Left ventricle myocardium inferior (tissue), 1 donor: ENCODE measurements at places on chromosomes 11 and 22.

DNA sequence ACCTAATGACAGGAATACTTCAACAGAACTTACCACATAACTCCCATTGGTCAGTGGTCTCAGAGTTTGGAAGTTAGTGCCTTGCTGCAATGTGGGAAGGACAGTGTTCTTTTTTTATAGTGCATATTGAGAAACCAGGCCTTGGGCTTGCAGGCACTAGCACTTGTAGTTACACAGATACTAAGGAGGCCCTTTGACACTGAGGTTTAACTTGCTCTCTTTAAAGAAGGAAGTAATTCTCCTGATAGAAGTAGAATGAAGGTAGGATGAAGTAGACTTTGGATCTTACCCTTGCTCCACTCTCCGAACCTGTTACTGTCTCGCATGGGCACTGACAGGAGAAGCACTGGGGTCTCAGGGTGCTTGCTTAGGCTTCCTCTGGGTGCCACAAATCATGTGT, 31.0 kb upstream of the ST14 start:
- H3K27ac ChIP-seq, result no peak overlapping the region
- DNase-seq, result no peak
- no peak overlapping the region for H3K4me3 ChIP-seq
- peaks cover 72% of the 10 kb centered on the region for H3K36me3 ChIP-seq

GRCh38 chr22:37169947-37170688, 17.9 kb downstream of the C1QTNF6 start:
- no peak overlapping the region for H3K4me3 ChIP-seq
- no peaks in the 10 kb centered on the region for H3K36me3 ChIP-seq
- H3K27me3 ChIP-seq, result peaks cover 6% of the 10 kb centered on the region
- H3K4me1 ChIP-seq, result peaks cover 14% of the 10 kb centered on the region
- DNase-seq, result no peak

DNA sequence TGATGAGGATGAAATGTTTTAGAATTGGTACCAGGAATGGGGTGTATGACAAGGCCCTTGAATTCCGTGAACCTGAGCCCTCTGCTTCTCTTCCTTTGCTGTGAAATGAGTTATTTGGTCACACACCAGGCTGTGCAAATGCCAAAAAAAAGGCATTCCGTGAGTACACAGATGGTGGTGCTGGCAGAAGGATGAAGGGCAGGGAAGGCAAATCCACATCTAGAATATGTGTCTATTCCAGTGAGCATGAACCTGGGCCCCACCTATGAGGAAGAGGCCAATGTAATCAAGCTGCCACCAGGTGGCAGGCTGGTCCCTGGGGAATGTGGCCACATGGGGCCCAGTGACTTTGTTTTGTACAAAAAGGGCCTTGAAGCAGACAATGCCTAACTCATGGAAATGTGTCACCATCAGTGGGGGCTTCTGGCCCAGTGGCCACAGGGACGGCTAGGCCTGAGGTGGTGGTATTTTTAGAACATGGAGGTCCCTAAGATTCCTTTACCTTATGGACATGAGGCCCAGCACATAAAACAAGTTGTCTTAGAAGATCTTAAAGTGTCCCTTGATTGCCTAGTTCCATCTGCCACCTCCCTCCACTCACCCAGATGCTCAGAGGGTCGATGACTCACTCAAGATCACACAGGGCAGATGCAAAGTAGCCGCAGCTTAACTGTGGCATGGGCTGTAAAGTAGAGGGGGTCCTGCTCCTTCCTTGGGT, 3.9 kb upstream of the RNF215 start:
- peaks cover 11% of the 10 kb centered on the region for H3K4me1 ChIP-seq
- peak; percentile 33 for DNase-seq
- H3K27ac ChIP-seq, result no peak overlapping the region
- no peaks in the 10 kb centered on the region for H3K36me3 ChIP-seq
- H3K4me3 ChIP-seq, result no peak overlapping the region

DNA sequence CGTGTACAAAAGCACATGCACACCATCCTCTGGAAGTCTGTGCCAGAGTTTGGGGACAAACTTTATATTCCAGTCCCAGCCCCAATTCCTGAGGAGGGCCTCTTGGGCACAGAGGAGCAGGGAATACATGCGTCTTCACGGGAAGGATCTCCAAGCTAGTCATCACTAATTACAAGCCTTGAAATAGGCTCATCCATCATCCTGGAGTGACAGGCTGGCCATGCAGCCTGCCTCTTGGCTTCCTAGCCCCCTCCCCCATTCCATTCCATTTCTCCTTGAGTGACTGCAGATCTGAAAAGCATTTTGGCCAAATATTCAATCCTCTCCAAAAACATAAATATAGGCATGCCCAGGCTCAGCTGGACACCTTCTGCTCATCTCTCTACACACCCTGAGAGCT, 24.8 kb downstream of the SERPING1 start:
- no peaks in the 10 kb centered on the region for H3K27me3 ChIP-seq
- no peak overlapping the region for H3K27ac ChIP-seq
- no peaks in the 10 kb centered on the region for H3K4me1 ChIP-seq
- H3K4me3 ChIP-seq, result no peak overlapping the region
- peaks cover 10% of the 10 kb centered on the region for H3K36me3 ChIP-seq
- DNase-seq, result no peak

DNA sequence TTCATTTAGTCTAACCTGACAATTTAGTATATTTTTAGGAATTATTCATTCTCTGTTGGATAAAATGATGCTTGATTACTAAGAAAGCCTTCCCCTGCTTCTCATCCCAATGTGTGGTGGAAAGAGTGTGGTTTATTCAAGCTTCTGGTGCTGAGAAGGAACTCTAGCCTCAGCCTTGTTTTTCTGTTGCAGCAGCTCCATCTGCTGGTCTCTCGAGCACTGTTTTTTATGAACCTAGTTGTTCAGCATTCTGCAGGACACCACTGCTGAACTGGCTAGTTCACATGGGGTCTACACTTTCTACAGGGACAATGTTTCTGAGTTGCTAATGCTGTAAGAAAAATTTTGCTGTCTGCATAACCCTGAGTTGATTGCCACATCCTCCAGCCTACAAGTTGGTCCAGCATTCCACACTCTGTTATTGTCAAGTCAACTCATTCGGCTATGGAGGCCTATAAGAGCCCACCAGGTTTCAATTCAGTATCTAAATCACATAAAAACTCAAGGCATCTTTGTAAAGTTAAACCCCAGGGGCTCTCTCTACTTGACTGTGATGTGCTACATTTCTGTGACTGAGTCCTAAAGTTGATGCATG, 14.3 kb downstream of the OR2AG2 start:
- no peaks in the 10 kb centered on the region for H3K4me1 ChIP-seq
- no peaks in the 10 kb centered on the region for H3K36me3 ChIP-seq
- no peak overlapping the region for H3K4me3 ChIP-seq
- no peak overlapping the region for H3K27ac ChIP-seq
- H3K27me3 ChIP-seq, result no peaks in the 10 kb centered on the region

- H3K36me3 ChIP-seq, result peaks cover 80% of the 10 kb centered on the region
- no peaks in the 10 kb centered on the region for H3K27me3 ChIP-seq
- no peak overlapping the region for H3K4me3 ChIP-seq
- H3K4me1 ChIP-seq, result no peaks in the 10 kb centered on the region
- DNase-seq, result no peak
Observed at GRCh38 chr11:18563090-18563730, 25.3 kb downstream of the UEVLD start.

DNA sequence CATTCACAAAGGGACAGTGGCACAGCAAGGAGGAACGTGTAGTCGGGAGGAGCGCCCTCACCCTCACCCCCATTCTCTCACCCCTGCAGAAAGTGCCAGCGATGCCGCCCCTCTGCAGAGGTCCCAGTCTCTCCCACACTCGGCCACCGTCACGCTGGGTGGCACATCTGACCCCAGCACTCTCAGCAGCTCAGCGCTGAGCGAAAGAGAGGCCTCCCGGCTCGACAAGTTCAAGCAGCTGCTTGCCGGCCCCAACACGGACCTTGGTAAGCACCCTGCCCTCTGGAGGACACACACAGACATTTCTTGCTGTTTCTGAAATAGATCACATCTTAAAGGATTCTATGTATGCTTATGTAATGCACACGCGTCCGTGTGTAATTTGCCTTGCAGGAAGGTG, 34.9 kb downstream of the TBC1D22A start:
- H3K36me3 ChIP-seq, result peaks cover 73% of the 10 kb centered on the region
- no peaks in the 10 kb centered on the region for H3K27me3 ChIP-seq
- no peak for DNase-seq
- no peak overlapping the region for H3K4me3 ChIP-seq
- H3K27ac ChIP-seq, result no peak overlapping the region

GRCh38 chr11:92340839-92341238, 116.2 kb downstream of the FAT3 start:
- H3K36me3 ChIP-seq, result no peaks in the 10 kb centered on the region
- H3K4me1 ChIP-seq, result no peaks in the 10 kb centered on the region
- peaks cover 10% of the 10 kb centered on the region for H3K27me3 ChIP-seq
- H3K4me3 ChIP-seq, result no peak overlapping the region
- H3K27ac ChIP-seq, result no peak overlapping the region

- no peak overlapping the region for H3K27ac ChIP-seq
- H3K36me3 ChIP-seq, result no peaks in the 10 kb centered on the region
- no peak overlapping the region for H3K4me3 ChIP-seq
- no peak for DNase-seq
Observed at GRCh38 chr11:40219401-40219800, 1240.1 kb downstream of the LRRC4C start.

DNA sequence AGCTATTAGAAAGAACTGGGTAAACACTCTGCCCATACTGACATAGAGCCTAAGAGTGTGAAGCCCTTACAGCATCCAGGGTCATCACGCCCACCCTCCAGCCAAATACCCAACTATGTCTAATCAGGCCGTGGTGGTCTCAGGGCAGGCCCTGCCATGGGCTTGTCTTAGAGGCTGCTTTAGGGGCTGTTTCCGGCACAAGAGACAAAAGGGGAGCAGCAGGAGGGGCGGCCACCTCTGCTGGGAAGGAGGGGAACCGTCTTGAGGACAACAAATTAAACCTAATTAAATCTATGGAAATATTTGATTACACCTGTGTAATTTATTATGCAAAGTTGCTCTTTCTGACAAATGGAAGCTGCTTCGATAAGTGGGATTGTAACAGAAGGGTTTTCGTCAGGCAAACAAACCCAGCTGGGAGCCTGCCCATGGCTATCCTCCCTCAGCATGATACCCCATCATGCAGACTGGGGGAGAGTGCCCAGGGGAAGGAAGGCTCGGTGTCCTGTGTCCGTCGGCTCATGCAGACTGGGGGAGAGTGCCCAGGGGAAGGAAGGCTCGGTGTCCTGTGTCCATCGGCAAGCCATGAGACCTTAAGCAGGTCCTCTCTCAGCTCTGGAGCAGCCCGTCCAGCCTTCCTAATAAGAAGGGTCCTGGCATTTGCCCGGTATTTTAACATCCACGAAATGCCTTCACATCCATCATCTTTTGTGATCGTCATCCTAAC, 163.6 kb upstream of the B3GAT1 start:
- H3K4me3 ChIP-seq, result no peak overlapping the region
- no peak for DNase-seq
- H3K36me3 ChIP-seq, result no peaks in the 10 kb centered on the region
- H3K27ac ChIP-seq, result no peak overlapping the region

DNA sequence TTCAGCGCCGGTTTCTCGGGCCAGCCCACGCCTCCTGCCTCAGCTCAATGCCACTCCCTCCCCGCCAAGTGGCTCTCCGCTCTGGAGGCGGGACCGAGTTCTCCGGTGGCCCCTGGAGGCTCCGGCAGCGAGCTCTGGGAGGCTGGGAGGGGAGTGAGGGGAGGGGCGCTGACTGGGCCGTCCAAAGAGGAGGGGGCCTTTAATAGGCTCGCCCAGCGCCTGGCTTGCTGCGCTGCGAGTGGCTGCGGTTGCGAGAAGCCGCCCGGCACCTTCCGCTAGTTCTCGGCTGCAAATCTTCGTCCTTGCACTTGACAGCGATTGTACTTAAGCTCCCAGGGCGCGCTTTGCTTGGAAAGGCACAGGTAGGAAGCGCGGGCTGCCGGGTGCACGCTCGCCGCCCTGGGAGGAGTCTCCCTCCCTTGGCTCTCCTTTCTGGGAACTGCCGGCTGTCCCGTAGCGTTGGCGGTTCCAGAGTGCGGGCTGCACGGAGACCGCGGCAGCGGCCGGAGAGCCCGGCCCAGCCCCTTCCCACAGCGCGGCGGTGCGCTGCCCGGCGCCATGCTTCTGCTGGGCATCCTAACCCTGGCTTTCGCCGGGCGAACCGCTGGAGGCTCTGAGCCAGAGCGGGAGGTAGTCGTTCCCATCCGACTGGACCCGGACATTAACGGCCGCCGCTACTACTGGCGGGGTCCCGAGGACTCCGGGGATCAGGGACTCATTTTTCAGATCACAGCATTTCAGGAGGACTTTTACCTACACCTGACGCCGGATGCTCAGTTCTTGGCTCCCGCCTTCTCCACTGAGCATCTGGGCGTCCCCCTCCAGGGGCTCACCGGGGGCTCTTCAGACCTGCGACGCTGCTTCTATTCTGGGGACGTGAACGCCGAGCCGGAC, at the start of gene ADAMTS15:
Gene ADAMTS15, plus strand, starts transcription at position 230 of the 894 bp plus-strand sequence. Its CDS starts 329 bp downstream, at position 559.
- peak; percentile 91 for DNase-seq
- H3K27me3 ChIP-seq, result no peaks in the 10 kb centered on the region
- H3K4me1 ChIP-seq, result peaks cover 58% of the 10 kb centered on the region

- H3K4me1 ChIP-seq, result no peaks in the 10 kb centered on the region
- peaks cover 66% of the 10 kb centered on the region for H3K27me3 ChIP-seq
- no peak overlapping the region for H3K4me3 ChIP-seq
Observed at GRCh38 chr11:131246663-131247062, 123.8 kb upstream of the NTM start.

DNA sequence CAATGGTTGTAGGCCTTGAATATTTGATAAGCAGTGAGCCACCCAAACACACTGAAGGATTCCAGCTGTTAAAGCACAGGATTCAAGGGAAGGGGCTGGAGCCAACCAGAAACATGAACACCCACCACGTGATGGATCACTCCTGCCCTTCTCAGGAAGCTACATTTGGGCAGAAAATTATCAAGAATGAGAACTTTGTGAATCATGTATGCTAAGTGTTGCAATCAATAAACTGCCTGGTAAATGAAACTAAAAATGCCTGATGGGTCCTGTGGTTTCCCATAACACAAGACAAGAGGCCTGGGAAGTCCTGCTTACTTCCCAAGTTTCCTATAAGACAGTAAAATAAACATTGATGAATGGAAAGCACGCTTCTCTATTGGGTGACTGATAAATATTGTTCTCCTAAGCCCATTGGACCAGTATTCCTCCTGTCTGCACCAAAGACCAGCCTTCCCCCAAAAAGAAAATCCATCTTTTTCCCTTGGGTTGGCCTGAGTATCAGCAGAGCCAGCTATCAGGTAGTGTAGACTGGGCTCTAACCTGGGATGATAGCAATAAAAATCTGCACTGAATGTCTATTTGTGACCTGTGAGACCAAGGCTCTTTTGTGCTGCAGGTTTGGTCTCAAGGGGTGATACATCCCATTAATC, 98.4 kb downstream of the CCDC83 start:
- H3K4me3 ChIP-seq, result no peak overlapping the region
- DNase-seq, result no peak
- peaks cover 38% of the 10 kb centered on the region for H3K36me3 ChIP-seq
- H3K4me1 ChIP-seq, result peaks cover 30% of the 10 kb centered on the region

DNA sequence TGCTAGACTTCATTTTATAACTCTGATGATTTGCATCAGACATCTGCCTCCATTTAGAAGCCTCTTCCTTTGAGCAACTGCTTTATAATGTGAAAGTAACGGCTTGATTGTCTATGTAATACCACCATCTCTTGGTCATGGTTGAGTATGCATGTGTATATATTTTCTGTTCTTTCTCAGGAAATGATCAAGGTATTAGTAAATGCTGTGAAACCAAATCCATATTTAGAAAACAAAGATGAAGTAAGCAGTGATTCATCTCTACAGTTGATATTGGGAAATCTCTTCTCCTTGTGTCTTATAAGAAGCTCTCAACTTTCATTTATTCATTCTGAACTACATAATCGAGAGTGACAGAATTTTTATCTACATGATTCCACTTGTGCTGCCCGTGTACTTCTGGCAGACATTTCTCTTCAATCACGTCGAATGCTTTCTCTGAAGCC, 104.6 kb upstream of the ANO3 start:
- no peaks in the 10 kb centered on the region for H3K4me1 ChIP-seq
- no peaks in the 10 kb centered on the region for H3K36me3 ChIP-seq
- H3K27ac ChIP-seq, result no peak overlapping the region
- H3K27me3 ChIP-seq, result no peaks in the 10 kb centered on the region
- DNase-seq, result no peak
